ENCODE measurements at places on chromosomes 16 and 17.

- no peak for DNase-seq
Measured at GRCh38 chr17:10871914-10872313, 34.0 kb upstream of the PIRT start.

DNA sequence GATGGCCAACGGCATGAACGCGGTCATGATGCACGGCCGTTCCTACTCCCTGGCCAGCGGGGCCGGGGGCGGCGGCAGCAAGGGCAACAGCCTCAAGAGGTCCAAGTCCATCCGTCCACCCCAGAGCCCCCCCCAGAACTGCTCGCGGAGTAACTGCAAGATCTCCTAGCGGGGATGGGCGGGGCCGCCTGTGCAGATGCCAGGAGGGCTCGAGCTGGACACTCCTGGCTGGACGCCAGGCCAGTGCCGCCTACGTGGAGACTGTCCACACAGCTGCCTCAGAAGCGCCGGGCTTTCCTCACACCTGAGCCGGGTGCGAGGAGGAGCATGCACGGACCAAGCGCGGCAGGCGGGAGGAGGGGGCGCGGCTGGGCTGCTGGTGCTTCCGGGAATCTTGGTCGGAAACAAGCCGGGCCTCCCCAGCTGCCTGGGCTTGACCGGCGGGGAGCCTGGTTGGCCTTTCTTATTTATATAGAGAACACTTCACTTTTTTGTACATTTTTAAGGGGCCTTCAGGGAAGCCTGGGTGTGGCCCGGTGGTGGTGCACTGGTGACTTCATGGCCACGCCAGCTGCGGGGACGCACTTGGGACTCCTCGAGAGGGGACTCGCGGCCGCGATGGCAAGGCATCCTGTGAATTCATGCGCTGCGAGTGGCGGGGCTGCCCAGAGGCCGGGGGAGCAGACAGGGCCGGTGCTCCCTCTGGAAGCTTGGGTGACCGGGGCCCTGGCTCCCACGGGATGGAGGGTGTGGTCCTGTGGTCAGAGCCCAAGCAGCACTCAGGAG lies 3.1 kb upstream of the WFIKKN1 start:
- no peak for DNase-seq

GRCh38 chr17:39553341-39553945 lies 54.3 kb downstream of the NEUROD2 start:
- DNase-seq, result peak; percentile 7

GRCh38 chr16:88282564-88283395 lies 100.0 kb upstream of the ZNF469 start:
- peak; percentile 65 for DNase-seq

Data from fibroblast of gingiva (primary cell).